ENCODE measurements at places on chromosomes 12 and 14.

DNA sequence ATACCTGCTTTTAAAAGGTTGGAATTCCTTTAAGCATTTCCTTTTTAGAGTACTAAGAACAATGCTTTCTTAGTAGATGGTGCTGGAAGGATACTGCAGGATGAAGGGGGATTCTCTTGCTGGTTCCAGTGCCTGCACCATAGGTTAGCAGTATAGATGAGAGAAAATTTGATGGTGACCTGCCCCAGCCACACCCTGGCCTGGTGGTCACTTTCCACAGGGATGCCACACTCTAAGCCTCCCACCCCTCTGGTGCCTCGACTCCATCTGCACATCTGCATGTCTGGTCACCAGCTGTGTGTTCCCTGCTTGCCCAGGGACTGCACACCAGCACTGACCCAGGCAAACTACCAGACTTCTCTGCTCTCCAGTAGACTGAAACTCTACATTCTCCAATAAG is 19.1 kb downstream of the SLC2A3 start:
- DNase-seq = no peak

- no peak for DNase-seq
These were observed 21.6 kb upstream of the TESC start for GRCh38 chr12:117120787-117121186.

- DNase-seq = no peak
These were observed 115.5 kb upstream of the G2E3 start for GRCh38 chr14:30443368-30444007.

- DNase-seq = no peak
These were observed 120.1 kb downstream of the ZFP36L1 start for GRCh38 chr14:68672609-68673285.

DNA sequence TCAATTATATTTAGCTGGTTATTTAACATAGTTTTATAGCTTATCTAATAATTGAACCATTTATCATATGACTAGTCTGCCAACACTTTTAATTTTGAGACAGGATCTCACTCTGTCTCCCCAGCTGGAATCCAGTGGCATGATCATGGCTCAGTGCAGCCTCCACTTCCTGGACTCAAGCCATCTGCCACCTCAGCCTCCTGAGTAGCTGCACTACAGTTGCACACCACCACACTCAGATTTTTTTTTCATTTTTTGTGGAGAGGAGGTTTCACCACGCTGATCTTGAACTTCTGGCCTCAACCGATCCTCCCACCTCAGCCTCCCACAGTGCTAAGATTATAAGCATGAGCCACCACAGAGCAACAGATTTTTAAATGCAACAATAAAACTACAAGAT is 151.4 kb upstream of the MDGA2 start:
- no peak for DNase-seq

- no peak for DNase-seq
These were observed 65.3 kb downstream of the DENND5B start for GRCh38 chr12:31525496-31526157.

DNA sequence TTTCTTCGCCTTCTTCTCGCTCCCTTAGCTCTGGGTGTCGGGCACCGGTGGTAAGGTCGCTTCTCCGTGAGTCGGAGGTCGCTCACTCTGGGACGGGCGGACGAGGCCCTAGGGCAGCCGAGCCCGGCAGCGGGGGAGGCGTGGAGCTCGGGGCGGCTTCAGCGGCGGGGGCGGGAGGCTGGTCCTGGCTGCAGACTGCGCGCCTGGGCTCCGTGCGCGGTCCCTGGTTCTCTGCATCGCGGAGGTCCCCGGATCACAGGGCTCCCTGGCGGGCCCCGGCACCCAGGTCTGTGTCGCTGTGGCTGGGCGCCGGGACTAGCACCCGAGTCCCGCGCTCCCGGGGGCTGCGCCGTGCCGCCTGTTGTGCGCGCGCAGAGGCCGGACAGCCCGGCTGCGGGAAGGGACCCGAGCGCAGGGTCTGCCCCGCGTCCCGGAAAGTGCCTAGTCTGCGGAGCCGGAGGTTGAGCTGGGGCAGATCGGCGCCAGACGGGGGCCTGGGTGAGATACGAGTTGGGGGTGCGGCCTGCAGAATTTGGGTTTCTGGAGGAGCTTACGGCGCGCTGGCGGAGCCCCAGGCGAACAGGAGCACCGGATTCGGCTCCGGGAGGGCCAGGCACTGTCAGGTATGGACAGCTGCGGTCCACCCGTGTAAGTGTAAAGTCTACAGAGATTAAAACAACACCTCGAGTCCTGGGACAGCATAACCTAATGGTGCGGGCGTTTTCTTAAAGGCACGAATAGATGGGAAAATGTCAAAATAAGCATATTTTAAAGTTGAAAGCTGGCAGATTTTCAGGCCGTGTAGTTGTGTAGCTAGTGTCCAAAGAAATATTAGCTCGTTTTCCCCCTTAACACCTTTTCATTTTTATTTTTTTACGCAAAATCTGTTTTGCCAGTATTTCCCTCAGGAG is 713 bp downstream of the FRMD6 start:
- no peak for DNase-seq

DNA sequence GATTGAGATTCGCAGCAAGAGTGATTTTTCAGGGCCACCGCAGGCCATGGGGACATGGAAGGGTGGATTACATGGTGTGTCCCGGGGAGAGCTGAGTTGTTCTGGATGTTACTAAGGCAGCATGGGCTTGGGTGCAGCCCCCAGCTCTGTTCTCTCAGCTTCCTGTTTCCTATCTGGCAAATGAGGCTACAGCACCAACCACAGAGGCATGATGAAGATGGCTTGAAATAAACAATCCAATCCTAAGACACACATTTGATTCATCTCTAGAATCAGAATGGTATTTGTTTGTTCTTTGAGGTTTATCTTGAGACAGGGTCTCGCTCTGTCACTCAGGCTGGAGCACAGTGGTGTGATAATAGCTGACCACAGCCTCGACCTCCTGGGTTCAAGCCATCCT is 21.6 kb downstream of the GLTP start:
- DNase-seq = no peak

GRCh38 chr12:100951756-100952155 is 157.2 kb downstream of the ANO4 start:
- no peak for DNase-seq

- no peak for DNase-seq
These were observed 291.7 kb downstream of the C12orf75 start for GRCh38 chr12:105622220-105622619.

GRCh38 chr12:87315-87714 is 20.7 kb downstream of the IQSEC3 start:
- no peak for DNase-seq
